ENCODE measurements at places on chromosomes 13 and 19.
A peak's percentile ranks its signal among the peaks of the same experiment; 100 is the strongest.

DNA sequence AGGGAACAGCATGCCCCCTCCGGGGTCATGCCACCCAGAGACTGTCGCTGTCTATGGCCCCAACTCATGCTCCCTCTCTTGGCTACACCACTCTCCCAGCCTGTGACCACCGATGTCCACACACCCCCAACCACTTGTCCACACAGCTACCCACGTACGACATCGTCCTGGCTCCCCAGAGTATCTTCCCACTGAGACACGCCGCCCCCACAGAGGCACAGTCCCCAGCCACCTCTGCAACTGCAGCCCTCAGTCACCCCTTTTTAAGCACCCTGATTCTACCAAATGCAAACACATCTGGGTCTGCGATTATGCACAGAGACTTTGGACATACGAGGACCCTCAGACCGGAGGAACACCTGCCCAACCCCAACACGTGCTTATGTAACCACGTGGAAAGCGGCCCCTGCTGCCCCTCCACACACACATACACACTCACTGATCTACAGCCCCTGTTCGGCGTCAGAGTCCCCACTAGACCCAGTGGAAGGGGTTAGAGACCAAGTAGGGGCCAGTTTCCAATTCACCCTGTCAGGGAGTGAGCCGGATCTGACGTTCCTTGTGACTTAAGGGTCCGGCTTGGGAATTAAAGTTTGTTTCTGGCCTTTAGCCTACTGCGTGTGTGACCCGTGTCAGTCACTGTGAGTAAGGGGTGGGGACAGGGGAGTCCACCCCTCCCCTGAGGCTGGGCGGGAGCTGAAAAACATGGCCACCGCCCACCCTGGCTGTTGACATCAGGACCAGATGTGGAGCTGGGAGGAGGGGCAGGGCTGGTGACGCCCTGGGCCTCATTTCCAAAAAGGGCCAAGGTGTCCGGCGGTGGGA lies 11.9 kb upstream of the AXL start:
- no peak for DNase-seq

- DNase-seq = no peak
Observed at GRCh38 chr13:113166681-113167080, 8.2 kb downstream of the PROZ start.

DNA sequence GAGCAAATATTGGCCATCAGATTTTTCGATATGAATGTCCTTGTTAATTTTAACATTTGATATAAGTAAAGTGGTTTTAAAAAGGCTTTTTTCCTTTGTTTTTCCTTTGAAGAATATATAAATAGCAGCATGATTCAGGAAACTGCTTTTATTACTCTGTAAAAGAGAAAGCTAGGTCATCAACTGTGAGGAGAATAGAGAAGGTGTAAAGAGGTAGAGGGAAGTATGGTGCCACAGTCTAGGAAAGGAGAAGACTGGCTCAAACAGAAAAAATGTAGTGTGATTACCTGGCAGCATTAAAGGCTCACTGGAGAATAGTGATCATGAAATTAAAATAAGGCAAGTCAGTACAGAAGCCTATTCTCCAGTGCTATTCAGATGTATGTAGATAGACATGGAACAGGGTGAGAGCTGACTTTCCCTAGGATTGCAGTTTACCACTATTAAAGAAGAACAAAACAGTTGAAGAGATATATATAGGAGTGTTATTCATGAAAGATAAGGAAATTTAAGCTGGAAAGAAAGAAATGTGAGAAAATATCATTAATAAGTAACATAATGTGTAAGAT lies 1115.9 kb upstream of the PCDH9 start:
- DNase-seq = no peak

DNA sequence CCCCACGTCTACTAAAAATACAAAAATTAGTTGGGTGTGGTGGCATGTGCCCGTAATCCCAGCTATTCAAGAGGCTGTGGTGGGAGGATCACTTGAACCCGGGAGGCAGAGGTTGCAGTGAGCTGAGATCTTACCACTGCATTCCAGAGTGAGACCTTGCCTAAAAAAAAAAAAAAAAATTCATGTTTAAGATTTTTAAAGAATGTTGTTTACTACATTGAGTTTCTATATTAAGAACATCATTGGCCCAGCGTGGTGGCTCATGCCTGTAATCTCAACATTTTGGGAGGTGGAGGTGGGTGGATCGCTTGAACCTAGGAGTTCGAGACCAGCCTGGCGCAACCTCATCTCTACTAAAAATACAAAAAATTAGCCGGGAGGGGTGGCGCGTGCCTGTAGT lies 31.9 kb upstream of the FLT1 start:
- DNase-seq = no peak

GRCh38 chr13:67367399-67367798 lies 137.3 kb upstream of the PCDH9 start:
- DNase-seq = no peak

GRCh38 chr13:75818179-75818967 lies 182.2 kb downstream of the LMO7 start:
- DNase-seq = no peak

GRCh38 chr19:4338441-4339355 lies at the start of gene STAP2:
Gene STAP2 (minus strand): TSS chr19:4338827. CDS start chr19:4338753, 74 bp downstream.
- DNase-seq = peak; percentile 17

DNA sequence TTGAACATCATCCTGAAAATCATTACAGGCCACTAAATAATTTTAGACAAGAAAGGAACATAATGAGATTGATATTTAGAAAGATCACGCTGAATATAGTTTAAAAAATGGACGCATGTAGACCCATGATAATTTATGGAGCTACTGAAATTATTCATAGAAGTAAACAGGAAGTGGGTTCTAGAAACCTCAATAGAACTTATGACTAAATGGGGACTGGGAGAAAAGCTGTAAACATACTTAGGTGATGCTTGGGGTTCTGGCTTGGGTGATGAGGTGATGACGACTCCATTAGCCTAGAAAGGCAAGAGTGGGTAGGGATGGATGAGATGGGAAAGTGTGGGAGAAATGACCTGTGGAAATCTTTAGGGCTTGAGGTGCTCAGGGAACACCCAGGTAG lies 484.0 kb downstream of the MYO16 start:
- DNase-seq = no peak

- DNase-seq = no peak
Observed at GRCh38 chr13:25776722-25777121, 275.1 kb downstream of the SHISA2 start.

- DNase-seq = no peak
Observed at GRCh38 chr19:29107831-29108230, 105.1 kb downstream of the UQCRFS1 start.

GRCh38 chr13:28640861-28641599 lies 17.9 kb upstream of the POMP start:
- no peak for DNase-seq

- peak; percentile 75 for DNase-seq
Observed at GRCh38 chr19:14383661-14384555, 2.7 kb downstream of the ADGRE5 start.

DNA sequence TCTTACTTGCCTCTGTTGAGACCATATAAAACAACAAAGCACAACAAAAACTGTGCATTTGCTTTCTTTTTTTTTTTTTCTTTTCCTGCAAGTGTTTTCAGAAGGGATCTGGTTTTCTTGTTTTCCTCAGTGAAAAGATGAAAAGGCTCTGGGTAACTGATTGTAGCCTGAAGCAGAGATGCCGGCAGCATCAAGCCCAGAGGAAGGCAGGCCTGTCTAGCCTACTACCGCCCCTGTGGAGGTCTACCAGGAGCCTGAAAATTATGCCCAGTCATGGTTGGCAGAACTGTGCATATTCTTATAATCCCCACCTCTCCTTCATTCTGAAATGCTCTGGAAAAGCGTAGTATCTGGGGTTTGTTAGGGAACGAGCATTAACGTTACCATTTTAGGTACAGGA lies 32.6 kb upstream of the MEDAG start:
- DNase-seq = no peak

DNA sequence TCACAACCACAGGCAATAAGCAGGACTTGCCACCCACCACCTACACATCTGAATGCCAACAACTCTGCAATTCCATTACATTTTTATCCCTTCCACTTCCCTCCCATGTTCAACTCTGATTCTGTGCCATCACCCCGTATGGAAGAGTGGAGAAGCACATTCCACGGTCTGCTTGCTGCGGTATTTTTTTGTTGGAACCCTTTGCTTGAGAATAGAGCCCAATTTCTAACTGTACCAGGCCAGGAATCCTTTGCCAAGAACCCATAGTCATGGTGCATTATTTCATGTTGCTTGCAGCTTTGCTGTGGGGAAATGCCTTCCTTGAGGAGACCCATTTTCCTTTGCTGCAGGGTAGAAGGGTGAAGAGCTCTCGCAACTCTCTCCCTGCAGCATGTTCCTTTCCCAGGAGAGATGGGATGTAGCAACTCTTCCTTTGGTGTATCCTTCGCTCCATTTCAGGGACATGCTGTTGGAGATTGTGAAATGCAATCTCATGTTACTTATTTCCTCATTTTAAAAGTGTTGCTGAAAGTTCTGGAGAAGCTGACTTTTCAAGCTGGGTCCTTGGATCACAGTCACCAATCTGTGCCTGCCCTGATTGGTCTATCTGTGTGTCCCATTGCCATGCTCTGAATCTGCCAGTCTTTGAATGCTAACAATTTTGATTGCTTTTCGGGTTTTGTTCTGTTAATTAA lies 69.8 kb upstream of the STARD13 start:
- DNase-seq = no peak

- no peak for DNase-seq
Observed at GRCh38 chr19:9076901-9077300, 10.0 kb upstream of the OR1M1 start.

DNA sequence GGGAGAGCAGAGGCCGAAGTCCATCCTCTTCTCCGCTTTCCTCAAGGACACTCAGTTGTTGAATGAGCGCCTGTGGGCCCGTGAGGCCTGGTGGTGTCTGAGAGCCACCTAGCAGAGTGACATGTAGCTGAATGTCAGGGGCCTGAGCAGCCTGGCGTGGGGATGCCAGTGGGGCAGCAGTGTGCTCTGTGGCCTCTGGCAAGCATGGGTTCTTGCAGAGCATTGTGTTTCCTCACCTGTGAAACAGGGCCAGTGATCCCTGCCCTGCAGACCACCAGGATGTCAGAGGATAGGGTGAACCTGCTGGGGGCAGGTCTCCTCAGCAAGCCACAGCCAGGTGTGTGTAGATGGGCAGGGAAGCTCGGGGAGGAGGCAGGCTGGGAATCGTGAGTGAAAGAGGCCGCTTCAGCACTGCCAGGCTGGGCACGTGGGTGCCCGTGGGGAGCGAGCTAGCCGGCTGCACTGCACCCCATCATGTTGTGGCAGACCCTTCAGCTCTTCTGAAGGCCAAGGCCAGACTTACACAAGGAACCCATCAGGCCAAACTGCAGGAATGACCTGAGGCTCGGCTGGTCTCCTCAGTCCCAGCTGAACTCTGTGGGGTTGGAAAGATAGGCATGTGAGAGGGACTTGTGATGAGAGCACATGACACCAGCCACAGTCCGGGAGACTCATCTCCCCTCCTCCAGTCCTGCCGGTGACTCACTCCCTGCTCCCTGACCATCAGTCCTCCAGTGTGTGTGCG lies 5.0 kb downstream of the PPP1R37 start:
- DNase-seq = no peak

- no peak for DNase-seq
Observed at GRCh38 chr19:48397263-48398101, 4.0 kb downstream of the GRIN2D start.

DNA sequence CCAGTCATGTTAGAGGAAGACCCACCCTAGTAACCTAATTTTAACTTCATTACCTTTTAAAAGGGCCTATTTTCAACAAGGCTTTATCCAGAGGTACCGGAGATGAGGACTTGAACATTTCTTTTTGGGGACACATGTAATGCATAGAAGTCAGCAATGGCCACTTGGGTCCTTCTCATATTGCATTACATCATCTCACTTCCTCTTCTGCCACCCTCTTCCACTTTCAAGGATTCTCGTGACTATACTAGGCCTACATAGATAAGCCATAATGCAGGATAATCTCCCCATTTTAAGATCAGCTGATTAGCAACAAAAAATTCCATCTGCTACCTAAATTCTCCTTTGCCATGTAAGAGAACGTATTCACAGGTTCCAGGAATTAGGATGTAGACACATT lies 557.2 kb downstream of the KCTD12 start:
- DNase-seq = no peak
